ENCODE measurements at places on chromosomes 4 and X.

DNA sequence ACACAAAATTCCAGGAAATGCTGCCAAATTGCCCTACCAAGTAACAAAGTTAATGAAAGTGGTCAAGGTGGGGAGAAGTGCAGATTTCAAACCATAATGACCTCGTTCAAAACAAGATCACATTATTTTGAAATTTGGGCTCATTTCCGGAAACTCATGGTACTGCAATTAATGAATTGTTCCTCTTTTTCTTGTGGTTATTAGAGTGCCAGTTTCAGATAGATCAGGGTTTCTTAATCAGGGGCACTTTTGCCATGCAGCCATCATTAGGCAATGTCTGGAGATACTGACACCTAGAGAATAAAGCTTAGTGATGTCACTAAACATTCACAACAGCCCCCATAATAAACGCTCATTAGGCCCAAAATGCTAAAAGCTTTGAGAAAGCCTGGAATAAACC, 381.5 kb upstream of the GALNT7 start:
- no peak for DNase-seq

DNA sequence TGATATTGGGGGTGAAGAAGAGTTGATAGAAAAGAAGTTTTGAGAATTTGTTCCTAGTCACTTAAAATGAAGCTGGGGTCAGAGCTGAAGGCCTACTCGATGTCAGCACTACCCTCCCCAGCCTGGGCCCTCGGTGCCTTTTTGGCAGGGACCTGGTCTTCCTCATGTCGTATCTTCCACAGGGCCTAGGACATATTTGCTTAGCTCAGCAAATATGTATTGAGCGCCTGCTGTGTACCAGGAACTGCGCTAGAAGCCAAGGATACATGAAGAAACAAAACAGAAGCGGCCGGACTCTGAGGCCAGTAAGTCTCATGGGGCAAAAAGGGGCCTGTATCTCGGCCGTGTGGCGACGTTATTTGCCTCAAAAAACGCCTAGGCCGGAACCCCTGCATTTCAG, 44.3 kb downstream of the DCTD start:
- DNase-seq, result no peak

DNA sequence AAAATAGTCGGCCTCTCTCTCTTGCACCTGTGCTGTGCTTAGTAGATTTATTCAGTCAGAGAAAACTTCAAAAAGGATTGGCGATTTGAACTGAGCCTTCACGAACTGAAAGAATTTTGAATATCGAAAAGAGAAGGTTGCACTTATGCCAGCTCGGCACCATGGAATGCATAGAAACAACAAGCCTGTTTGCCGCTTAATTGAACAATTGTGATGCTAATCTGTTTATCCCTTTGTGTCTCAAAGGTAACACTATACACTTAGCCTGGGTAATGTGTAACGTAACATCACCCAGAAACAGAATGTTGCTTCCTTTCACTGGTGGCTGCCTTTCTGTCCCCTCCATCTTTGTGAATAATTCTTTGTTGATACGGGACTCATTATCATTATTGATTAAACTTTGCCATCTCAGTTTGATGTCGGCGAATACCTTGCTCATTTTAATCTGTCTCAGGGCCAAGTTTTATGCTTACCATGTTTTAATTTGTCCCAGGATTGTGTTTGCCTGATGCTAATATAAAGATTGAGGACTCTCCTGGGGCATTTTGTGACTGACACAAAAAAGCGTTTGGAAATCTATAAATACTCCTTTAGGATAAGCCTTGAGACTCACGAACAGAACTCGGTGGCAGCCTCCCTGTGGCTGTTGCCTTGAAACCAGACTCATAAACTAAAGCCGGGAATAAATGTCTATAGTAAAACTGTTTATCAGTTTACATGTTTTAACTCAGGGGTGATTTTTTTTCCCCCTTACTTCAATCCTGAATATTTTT, 400.5 kb downstream of the RAPGEF2 start:
- DNase-seq, result no peak

- no peak for DNase-seq
These were observed 44.9 kb downstream of the STAP1 start for GRCh38 chr4:67603310-67604028.

GRCh38 chr4:107219681-107220080, 183.6 kb upstream of the DKK2 start:
- no peak for DNase-seq
